ENCODE measurements at places on chromosomes 5 and 9.
A peak's percentile ranks its signal among the peaks of the same experiment; 100 is the strongest.

- no peak for ATAC-seq
Measured at GRCh38 chr5:39726467-39726866, 301.7 kb upstream of the DAB2 start.

GRCh38 chr9:33464045-33464636 is 9.6 kb downstream of the NOL6 start:
- ATAC-seq: no peak

DNA sequence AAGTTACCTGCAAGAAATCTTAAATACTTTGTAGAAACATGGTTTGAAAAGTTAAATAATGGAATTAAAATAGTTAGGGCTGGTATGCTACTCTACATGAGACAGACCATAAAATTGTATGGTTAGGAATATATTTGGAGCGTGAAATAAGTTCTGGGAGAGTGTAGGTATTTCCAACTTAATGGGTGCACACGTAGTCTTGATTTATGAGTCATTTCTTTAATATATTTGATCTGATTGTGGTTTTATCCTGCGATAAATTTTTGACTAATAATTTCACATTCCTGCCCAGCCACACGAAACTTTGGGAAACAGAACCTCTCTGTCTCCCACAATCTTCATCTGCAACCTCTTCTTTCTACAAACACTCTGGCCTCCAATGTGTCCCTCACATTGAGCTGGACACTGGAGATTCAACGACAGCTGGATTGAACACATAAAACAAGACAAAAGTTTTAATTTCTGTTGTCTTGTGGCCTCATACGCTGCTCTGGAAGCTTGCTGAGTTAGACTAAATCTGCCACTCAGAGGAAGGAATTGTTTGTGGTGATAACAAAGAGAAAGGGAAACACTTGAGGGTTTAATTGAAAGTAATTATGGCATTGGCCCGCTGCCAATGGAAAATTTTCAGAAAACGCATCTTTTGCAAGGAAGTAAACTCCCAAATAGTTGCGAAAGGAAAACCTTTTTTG is 201.8 kb upstream of the ZNF608 start:
- no peak for ATAC-seq

DNA sequence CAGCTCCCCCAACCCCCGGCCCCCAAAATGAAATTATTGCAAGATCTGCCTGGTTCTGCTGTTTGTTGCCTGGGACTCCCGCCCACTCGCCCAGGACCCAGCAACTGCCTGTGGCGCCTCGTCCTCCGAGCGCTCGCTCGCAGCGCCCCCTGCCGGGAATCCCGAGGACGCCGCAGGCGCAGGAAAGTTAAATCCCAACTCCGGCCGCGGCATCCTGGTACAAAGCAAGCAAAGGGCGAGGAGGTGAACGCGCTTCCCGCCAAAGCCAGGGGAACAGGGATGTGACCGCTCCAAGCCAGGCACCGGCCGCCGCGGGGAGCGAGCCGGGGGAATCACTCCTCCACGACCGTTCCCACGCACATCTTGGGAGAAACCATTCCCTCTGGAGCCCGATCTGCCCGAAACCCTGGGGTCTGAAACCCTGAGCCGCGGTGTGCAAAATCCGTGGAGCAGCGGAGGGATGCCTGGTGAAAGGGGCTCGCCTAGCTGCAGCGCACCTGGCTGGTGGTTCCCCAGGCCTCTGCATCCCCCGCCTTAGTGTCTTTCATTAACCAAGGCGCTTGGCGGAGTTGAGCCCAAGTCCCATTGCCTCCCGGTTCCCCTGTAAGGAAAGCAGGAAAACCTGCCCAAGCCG is 1.3 kb downstream of the SEMA5A start:
- peak; percentile 70 for ATAC-seq

GRCh38 chr9:92406477-92406876 is 2.1 kb upstream of the OGN start:
- peak; percentile 68 for ATAC-seq

DNA sequence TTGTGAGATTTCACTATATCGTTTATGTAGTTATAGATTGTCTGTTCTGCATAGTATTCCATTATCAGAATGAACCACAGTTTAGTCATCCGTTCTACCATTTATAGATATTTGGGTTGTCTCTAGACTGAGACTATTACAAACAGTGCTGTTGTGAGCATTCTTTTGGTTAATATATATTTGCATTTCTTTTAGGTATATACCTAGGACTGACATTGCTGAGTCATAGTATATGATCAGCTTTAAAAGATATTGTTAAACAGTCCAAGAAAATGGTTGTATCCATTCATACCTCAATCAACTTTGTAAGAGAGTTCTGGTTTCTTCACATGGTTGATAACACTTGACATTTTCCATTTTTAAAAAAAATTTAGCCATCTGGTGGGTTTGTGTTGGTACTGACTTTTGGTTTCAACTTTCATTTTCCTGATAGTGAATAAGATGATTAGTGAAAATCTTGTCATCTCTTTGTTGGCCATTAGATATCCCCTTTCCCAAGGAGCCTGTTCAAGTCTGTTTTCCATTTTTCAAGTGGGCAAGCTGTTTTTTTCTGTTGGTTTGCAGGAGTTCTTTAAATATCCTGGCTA is 22.9 kb upstream of the ADAM19 start:
- ATAC-seq: no peak

DNA sequence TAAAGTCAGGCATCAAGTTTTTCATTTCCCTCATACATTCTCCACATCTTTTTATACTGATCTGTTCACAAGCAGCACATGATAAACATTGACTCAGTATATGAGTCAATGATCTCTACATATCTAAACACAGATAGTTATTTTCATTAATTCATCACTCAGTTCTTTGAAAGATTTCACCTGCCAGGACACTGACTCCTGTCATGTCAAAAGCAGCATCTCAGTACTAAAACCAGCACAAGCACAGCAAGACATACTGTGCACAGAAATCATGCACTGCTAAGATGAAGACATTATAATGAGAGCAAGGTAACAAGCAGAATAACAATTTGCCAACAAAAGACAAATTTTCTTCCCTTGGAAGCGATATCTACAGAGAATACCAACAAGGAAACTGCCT is 206.1 kb upstream of the COX7C start:
- no peak for ATAC-seq

DNA sequence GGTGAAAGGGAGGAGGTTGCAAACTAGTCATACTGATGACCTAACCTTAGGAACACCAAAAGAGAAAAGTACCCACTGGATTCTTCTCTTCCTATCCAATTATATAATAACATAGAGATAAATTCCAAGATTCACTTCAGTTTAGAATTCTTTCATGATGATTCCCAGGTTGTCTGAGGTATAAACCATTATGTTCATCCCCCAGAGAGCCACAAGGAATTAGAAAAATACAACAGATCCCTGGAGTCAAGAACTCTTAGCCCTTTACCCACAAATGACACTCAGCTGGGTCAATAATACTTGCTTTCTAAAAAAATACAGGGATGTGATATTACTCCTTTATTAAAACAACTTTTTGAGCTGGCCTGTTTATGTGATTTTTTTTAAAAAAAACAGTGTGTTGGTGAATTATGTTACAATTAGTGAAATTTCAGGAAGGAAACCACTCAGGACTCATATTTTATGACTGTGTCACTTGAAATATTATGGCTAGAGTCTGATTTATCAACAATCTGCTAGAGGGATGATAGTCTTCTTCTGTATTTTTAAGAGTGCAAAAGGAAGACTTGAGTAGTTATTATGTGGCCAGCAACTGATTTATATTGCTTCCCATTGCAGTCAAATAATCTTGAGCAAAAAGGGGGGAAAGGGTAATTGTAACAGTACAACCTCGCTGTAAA is 338.2 kb downstream of the NFIB start:
- ATAC-seq: no peak

DNA sequence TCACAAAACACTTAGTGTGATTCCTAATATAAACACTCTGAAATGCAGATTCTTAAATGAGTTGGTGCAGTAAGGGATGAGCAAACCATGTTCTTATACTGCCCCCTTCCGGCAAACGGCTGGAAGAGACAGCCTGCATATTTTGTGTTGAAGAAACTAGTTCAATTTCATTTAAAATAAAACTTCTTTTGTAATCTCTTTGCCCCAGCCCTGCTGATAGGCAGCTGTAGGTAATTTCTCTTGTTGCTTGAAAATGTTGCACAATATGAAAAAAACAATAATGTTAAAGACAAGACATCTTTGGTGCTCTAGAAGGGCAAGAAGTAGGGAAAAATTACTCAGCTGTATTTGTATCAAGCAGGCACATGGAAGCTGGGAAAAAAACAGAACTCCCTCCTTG is 89.7 kb upstream of the CCNG1 start:
- ATAC-seq: no peak

DNA sequence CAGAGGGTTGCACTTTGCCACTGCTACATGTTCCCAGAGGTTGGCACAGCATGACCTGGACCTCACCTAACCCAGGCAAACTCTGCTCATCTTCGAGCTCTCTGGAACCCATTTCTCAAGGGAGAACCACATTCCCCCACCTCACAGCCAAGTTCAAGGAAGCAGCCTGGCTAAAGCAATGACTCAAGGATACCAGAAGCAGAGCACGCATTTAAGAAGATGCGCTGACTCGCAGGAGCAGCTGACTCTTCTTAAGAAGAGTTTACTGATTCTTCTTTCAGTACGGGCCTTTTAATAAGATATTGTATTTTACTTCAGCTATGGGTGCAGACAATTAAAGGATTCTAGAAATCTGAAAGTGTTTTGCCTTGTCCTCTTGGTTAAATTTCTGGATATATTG is 4.1 kb upstream of the SEMA5A start:
- no peak for ATAC-seq

- ATAC-seq: no peak
Measured at GRCh38 chr9:37144762-37145161, 24.4 kb downstream of the ZCCHC7 start.

GRCh38 chr9:109166171-109166770 is 778 bp downstream of the FRRS1L start:
- ATAC-seq: no peak

DNA sequence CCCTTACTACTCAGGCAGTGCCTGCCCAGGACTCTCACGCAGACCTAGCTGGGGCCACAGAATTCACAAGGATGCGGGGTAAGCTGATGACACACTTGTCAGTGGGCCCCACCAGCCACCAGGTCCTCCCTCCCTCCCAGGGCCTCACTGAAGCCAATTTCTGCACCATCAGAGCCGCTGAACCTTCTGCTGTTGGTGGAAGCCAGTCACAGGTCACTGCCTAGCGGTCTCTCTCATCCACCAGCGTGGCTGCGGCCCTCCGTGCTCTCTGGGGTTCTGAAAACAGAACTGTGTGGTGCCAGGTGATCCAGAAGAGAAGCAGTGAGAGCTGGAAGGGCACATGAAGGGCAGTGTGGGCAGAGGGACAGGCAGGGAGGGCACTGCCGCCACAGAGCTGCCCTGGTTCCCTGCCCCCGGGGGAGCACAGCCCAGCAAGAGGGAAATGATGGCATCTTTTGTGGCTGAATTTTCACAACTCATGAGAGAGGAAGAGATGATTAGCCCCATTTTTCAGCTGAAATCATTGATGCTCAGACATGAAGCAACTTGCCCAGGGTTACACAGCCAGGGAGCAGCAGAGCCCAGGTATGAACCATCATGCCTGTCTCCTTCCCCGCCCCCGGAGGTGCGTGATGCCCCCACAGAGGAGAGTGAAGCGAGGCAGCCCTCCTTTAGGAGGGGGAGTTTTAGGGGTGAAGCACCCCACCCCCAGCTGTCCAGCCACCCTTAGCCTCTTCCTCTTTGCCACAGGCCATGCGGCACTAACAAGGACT is 41.4 kb upstream of the CPLX2 start:
- ATAC-seq: no peak

GRCh38 chr5:14659821-14660607 is 4.5 kb upstream of the OTULIN start:
- ATAC-seq: no peak

GRCh38 chr5:60521376-60522291 is 178.3 kb downstream of the DEPDC1B start:
- no peak for ATAC-seq

GRCh38 chr5:78537821-78538220 is 110.8 kb downstream of the LHFPL2 start:
- no peak for ATAC-seq

DNA sequence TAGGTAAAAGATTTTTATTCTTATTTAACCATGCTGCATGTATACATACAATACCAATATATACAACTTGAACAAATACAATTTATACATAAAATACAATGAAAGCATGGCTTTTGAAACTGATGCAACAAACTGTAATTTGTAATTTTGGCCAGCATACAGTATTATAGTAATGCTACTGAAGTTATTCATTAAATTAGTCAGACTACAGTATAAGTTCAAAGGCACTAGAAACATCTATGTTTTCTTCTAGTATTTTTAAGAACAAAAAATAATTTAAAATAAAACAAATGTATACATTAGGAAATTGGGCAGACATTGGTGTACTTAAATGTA is 18.8 kb downstream of the IL4 start:
- no peak for ATAC-seq

DNA sequence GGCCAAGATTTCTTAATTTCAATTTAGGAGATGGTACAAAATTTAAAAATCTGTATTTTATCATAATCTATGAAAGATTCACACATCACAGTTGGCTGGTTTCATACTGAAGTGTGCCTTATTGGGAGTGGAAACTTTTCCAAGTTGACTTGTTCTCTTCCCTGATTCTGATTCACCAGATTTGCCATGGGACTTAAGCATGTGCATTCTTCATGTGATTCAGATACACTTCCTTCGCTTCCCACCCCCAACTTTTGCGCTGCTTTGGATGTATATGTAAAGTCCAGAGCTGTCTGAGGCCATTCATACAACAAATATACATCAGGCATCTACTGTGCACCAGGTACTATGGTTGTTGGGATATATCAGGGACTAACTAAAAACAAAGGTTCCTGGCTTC is 34.4 kb downstream of the CPEB4 start:
- ATAC-seq: no peak

- ATAC-seq: no peak
Measured at GRCh38 chr9:88938189-88938588, 53.1 kb upstream of the S1PR3 start.

- no peak for ATAC-seq
Measured at GRCh38 chr5:115450741-115451140, 93.8 kb downstream of the FEM1C start.

DNA sequence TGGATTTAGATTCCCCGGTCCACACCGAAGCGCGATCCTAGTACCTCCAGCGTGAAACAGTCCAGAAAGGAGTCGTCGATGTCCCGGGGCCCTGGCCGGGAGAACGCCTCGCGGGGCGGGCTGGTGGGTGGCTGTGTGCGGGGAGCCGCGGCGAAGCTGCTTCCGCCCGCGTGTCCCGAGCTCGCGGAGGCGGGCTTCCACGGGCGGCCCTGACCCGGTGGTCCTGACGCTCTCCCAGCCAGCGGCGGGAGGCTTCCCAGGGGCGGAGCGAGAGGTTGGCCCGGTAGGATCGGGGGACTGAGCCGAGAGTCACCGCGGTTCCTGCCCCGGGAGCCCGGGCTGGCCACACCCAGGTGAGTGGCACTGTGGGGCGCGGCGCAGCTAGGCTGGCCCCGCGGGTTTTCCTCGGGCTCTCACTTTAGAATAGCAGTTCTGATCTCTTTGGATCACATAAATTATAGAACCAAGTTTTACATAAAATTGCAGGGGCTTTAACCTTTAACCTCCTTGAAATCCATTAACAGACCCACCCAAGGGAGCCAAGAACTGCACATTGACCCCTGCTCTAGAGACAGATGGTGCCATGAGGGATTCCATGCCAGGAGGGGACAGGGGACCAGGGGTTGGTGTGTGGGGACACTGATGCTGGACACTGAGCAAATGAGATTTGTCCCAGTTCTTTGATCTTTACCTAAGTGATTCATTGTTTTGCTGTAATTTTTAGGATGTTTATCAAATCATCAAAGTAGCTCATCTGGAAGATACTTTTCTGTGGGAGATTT is 29.2 kb upstream of the IL31RA start:
- ATAC-seq: no peak

- ATAC-seq: no peak
Measured at GRCh38 chr9:120187758-120188157, 392.2 kb downstream of the CDK5RAP2 start.
